Activated CD8-positive, alpha-beta memory T cell treated with anti-CD3 and anti-CD28 coated beads for 48 hours (primary cell): ENCODE measurements at places on chromosomes 3 and 15.

DNA sequence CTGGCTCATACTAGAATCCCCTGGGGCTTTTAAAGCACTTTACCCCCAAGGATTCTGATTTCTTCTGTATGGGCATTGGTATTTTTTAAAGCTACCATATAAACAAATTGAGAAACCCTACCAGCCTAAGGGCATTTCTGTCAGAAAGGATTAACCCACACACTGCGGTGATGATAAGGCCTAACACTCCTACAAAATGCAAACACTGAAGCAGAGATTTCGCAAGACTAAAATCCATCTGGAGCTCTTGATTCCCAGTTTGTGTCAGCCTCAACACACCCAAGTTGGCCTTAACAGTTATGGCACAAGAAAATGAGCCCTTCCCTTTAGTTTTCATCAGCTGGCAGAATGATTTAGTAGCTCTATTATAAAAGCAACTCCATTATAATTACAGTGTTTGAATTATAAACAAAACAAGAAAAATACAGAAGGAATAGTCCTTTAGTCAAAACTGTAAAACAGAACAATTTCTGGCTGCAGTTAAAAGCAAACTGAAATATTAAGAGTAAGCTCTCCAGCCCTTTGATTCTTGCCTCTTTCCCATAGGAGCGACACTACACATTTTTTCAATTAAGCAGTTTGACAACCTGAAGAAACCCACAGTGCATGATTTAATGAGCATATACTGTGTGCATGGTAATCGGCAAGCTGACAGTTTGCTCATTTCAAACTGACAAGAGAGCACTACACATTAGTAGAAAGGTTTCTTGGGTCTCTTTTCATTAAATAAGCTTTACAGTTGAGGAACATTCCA, 441.2 kb downstream of the FHIT start:
- no peak for DNase-seq

DNA sequence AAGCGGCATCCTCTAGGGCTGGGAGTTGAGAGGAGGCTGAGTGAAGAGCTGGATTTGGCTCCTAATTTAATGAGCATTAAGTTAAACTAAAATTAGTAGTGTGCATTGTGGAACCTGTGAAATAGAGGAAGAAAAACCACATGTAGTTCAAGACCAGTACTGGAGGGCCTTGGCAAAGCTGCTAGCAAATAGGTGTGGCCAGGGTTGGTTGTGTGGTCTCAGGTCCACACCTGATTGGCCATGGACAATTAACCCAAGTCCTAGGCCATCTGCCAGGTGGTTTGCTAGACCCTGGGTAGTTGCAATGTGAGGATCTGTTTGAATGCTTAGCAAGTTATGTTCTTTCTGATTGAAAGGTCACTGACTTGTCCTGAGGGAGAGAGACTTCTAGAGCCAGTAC, 275.5 kb downstream of the PDCD6IP start:
- DNase-seq = no peak

DNA sequence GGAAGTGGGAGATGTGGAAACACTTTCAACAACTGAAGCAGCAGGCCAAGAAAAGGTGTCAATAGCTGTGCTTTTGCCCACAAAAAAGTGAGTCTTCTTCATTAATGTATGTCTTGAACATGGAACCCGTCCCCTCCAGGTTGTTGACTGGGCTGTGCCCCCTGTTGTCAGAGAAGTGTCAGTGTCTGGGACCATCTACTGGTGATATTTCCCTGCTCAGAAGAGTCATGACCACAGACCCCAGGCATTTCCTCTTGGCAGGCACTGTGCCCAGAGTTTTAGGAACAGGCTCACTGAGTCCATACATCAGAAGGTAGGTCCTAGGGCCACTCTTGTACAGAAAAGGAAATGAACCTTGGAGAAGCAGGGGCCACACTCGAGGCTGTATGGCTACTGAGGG, 54.8 kb upstream of the LARS2 start:
- DNase-seq = no peak

GRCh38 chr3:197926418-197926817, 23.6 kb upstream of the RPL35A start:
- no peak for DNase-seq
